MV-4-11 (cell line): ENCODE measurements at places on chromosomes 7 and 10.

GRCh38 chr7:50446542-50446960 lies 3.6 kb downstream of the FIGNL1 start:
- peak; percentile 89 for DNase-seq

GRCh38 chr7:63925626-63926460 lies 72.8 kb upstream of the ZNF722 start:
- DNase-seq = no peak

DNA sequence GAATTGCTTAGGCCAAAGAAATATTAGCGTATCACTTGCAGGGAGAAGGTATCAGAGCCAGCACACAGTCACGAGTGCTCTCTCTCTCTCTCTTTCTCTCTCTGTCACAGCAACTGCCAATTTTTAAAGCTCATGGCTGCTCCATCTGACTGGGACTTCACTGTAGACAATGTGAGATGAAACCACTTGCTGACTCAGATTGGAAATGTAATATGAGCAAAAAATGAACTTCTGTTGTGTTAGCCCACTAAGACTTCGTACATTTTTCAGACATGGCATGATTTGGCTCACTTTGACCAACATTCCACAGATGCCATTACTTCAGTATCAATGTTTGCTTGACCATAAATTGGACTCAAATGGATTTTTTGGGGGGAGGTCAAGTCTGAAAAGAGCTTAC lies 68.1 kb downstream of the DGKB start:
- no peak for DNase-seq

DNA sequence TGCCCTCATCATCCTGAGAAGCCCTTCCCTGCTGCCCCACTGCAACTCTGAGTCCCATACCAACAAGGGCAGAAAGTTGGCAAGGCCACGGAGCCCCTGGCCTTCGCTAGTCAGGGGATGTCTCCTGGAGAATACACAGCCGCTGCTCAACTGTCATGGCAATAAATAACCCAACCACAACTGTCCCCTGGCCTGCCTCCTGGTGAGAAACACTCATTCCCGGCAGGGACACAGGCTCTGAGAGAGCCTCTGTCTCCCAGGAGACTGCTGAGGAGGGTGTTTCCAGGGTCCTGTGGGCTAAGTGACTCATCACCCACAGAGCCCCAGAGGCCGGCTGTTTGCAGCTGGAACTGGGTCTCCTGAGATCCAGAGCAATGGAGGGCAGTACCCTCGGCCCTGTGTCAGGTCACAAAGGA lies 354.1 kb downstream of the TNS3 start:
- peak; percentile 97 for DNase-seq

DNA sequence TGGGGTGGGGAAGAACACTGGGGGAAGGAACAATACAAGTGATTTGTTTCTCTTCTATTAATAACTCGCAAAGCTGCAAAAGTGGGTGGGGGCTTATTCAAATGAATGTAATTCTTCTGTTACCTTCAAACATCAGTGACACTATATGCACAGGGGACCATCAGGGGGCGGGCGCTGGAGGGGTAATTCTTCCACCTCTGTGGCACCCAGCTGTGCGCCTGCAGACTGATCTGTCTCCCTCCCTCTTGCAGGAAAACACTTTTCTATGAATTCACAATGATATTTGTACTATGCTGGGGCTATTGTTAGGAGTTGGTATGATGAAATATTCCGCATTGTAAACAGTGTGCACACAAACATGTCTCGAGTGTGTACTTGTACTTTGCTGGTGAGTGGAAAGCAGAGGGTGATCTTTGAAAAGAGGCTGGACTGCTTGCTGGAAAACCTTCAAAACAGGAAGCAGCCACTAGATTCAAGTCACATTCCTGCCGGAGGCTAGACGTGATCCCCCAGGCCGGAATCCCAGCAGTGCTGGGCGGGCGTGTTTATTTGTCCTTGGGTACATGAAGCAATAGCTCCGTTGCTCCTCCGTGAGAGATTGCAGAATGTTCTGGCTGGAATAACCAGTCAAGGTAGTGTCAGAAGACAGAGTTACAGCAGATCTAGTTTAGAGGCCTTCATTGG lies 15.8 kb upstream of the BNIP3 start:
- DNase-seq = no peak

- DNase-seq = no peak
These were observed 285.0 kb upstream of the HABP2 start for GRCh38 chr10:113267619-113268562.

DNA sequence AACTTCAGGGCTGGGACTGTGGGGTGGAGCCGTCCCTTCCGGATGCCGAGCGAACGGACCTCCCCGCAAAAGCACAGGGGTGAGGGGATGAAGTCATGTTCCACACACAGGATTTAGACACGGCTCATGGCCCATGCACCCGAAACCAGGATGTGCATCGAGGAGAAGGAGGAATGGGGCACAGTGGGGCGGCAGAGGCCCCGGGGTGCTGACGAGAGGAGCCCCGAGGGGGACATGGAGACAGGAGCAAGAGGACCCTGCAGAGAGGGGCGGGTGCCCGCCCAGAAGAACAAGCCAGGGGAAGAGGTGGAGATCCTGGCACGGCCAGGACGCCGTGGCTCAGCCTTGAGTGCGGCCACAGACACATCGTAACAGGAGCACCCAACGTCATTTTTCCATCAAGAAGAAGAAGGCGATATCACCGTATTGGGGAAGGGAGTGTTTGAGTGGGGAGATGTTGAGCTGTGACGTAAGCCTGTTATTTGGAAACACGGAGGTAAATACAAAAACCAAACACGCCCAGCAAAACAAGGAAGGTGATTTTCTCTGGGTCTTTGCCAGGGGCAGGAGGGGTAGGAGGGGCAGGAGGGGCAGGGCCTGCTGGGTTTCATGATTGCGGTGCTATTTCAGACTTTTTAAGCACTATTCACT lies 25.3 kb upstream of the FOXL3 start:
- DNase-seq = no peak

- DNase-seq = no peak
These were observed 21.7 kb upstream of the ZNF365 start for GRCh38 chr10:62352356-62352970.

DNA sequence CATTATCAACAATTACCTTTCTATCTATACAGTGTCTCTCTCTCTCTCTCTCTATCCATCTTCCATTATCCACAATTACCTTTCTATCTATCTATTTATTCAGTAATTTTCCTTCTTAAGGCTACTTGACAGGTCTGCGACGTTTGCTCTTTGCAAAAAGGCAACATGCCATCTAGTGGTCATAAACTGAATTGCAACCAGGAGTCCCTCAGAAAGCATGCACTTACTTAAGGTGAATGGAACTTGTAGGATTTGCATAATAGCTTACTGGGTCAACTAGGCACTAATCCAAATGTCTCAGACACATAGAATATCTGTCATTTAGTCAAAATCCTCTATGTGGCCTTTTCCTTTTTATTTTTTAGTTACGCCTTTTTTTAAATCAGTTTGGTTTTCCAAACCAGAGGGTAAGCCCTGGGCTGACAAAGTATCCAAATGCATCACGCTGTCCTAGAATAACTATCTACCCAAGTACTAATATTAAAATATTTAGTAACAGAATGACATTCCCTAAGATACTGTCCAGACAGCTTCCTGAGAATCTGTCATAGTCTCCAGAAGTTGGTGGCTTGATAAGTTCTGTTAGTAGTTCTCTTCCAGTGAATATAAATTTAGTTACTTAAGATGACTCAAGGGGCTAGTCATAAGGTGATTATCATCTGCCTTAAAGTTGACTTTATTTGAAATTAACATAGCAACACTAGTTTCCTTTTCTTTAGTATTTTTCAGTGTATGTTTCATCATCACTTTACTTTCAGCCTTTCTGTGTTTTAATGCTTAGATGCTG lies 208.3 kb downstream of the PPP1R3A start:
- peak; percentile 57 for DNase-seq

DNA sequence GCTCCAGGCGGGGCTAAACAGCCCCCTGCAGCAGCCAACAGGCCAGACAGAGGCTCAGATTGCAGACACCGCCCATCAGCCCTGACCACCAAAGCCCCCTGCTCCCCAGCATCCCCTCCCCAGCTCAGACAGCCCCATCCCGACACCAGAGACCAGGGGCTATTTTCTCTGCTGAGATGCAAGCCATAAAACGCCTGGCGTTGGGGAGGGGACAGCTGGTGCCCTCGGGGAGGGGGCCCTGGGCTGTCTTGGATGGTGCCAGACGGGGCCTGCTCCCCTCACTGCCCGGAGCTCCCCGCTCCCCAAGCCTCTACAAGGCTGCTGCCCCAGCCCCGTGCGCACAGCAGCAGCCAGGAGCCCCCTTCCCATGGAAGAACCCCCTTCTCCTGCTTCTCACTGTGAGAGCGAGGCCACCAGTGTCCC lies 31.8 kb downstream of the GET4 start:
- no peak for DNase-seq

GRCh38 chr10:120827251-120827875 lies 23.8 kb upstream of the WDR11 start:
- DNase-seq = no peak

- no peak for DNase-seq
These were observed 118.6 kb upstream of the ASAH2 start for GRCh38 chr10:50369931-50370330.
